H1 (cell line): ENCODE measurements at places on chromosomes 12 and 14.
A peak's percentile ranks its signal among the peaks of the same experiment; 100 is the strongest.

- no peak for DNase-seq
Measured at GRCh38 chr14:41806366-41806975, 199.8 kb downstream of the LRFN5 start.

DNA sequence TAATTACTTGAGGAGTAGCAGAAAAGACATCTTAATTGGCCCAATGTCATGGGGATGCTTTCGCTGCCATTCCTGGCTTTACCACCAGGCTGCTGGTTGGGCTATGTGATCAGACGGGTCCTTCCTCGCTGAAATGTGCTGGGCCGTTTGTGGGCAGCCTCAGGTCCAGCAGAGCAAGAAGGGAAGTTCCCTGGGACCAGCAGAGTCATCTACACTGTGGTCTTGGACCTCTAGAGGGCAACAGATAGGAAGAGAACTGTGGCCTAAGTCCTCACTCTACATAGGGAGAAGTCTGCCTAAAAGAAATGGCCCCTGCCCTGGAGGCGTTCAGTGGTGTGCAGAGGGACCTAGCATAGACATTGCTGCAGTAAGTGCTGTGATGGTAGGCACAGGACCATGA is 10.9 kb downstream of the EVL start:
- peak; percentile 17 for DNase-seq

- DNase-seq: no peak
Measured at GRCh38 chr12:2836574-2836973, 1.7 kb upstream of the NRIP2 start.

DNA sequence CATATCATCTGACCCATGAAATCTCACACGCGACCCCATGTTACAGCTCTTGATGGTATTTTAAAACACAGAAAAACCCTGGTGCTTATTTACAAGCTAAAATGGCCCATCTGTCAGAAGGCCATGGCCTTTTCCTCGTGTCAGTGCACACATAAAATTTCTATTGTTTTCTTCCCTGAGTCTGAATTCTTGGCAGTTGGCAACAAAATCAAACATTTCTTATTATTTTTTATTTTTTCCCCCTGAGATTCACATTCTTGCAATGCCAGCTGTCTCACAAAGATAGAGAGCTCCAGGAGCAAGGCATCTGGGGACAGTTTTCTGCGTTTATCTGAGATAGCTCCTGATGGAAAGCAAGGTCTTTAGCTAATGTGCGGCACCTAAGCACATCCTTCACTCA is 818.1 kb upstream of the TMEM132C start:
- no peak for DNase-seq

GRCh38 chr12:58143498-58143995 is 202.2 kb downstream of the ATP23 start:
- no peak for DNase-seq

DNA sequence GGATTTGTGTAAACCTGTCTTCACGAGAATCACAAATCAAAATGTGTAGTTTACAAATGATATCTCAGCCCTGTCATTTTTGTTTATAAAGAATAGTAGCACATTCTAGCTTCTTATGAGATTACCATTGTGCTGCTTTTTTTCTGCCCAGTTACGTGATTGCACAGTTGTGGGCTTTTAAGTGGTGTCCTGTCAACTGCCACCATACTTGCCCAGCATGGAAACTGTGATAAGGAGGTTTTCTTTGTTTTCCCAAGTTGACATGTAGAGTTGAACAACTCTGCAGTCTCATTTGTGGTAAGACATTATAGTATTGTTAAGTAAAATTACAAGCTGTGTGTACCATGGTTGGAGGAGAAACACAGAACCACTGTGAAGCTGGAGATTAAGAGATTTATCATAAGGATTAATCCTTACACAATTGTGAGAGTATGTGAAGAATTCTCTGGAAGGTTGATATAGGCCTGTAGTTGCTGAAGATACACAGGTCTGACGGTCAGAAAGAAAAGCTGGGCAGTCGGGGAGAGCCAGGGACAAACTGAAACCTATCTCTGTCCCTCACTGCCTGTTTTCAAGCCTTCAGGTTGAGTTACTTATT is 12.2 kb downstream of the CHURC1 start:
- no peak for DNase-seq

- no peak for DNase-seq
Measured at GRCh38 chr12:18797604-18798003, 59.7 kb downstream of the CAPZA3 start.

DNA sequence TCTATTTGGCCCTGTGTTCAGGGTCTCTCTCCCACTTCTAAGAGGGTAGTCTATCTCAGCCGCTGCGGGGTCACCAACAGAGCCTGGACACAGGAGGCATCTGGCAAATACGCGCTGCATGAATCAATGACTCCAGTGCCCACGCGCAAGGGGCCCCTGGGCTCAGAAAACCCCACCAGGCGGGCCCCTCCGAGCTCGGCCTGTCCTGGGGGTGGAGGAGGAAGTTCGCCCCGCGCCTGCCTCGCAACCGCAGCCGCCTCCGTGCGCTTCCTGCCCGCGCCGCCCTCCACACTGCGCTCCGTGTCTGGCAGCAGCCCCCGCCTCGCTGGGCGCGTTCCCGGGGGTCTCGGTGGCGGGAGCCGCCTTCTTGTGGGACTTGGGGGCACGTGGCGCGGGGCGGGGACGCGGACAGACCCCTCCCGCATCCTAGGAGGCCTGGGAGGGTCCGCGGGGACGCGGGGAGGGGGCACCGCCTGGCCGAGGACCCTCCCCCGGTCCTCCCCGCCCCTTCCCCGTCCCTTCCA is 811 bp upstream of the FBRSL1 start:
- no peak for DNase-seq

GRCh38 chr12:108035372-108035771 is 93.7 kb upstream of the WSCD2 start:
- no peak for DNase-seq

- DNase-seq: no peak
Measured at GRCh38 chr12:11684393-11684792, 34.9 kb downstream of the ETV6 start.

DNA sequence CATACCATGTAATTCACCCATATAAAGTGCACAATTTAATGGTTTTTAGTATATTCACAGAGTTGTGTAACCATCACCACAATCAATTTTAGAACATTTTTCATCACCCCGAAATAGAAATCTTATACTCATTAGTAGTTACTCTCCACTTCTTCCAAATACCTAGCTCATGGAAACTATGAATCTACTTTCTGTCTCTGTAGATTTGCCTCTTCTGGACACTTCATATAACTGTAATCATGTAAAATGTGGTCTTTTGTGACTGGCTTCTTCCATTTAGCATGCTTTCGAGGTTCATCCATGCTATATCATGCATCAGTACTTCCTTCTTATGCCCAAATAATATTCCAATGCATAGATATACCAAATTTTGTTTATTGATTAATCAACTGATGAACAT is 10.8 kb downstream of the DNAI7 start:
- no peak for DNase-seq

- DNase-seq: no peak
Measured at GRCh38 chr14:65287264-65288131, 125.0 kb upstream of the FUT8 start.

DNA sequence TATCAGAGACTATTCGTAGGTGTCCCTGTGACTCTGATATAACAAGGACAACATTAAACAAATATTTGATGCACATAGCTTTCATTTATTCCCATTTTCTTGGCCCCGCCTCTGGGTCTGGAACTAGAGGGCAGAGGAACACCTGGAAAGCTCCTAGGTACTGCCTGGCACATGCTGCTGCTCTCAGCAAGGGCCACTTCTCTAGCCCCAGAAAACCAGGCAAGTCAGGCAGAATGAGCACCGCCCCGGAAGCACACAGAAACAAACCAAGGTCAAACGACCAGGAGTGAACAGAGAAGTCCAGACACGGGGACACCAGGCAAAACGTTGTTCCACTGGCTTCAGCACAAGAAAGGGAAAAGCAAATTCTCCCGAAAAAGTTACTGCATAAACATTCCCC is 76.1 kb downstream of the TTC7B start:
- no peak for DNase-seq

DNA sequence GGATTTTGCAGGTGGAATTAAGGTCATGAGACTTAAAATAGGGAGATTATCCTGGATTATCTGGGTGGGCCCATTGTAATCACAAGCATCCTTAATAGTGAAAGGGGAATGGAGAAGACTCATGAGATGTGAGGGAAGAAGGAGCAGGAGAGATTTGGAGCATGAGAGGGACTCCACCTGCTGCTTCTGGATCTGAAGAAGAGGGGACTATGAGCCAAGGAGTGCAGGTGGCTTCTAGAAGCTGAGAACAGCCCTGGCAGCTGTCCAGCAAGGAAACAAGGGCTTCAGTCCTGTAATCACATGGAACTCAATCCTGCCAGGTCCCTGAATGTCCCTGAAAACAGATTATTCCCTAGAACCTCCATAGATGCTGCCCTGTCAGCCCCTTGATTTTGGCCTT is 67.8 kb downstream of the PELI2 start:
- no peak for DNase-seq

GRCh38 chr14:92392711-92393110 is 69.7 kb downstream of the SLC24A4 start:
- no peak for DNase-seq

GRCh38 chr14:56703947-56704346 is 106.3 kb downstream of the OTX2 start:
- DNase-seq: no peak

DNA sequence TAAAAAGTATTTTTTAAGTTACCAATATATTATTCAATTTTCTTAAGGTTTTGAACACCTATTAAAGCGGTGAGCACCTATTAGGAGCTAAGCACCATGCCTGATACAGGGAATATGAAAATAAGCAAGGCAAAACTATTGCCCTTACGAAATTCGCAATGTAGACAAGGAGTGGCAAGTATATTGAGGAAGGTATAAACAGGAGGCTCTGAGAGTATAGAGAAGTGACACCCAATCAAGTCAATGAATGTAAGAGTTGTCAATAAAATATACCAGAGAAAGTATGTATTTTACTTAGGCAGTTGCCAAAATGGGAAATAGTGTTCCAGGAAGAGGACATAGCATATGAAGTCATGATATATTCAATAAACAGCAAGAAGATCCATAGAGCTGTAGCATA is 57.2 kb downstream of the LRP6 start:
- DNase-seq: no peak

GRCh38 chr14:100589071-100589759 is 2.0 kb upstream of the BEGAIN start:
- no peak for DNase-seq

GRCh38 chr12:54549774-54550451 is 512 bp downstream of the PDE1B start:
- DNase-seq: no peak

- DNase-seq: no peak
Measured at GRCh38 chr14:80117876-80118275, 93.4 kb downstream of the DIO2 start.

GRCh38 chr12:105433804-105434203 is 103.3 kb downstream of the C12orf75 start:
- no peak for DNase-seq

DNA sequence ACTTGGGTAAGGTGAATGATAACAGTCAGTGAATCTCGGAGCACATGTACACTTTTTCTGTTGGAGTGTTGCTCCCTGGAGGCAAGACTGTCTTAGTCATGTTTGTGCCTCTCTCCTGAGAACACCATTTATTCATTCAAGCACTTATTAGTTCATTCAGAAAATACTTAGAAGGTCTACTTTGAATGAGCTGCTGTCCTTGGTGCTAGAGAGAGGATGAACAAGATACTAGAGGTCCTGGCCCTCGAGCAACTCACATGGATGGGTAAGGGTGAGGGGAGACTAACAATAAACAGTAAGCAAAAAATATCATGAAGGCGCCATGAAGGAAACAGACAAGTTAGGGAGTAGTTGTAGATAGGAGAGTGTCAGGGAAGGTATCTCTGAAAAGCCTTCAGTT is 17.1 kb upstream of the SAMD4A start:
- no peak for DNase-seq

- peak; percentile 23 for DNase-seq
Measured at GRCh38 chr12:5171701-5172100, 128.0 kb downstream of the KCNA5 start.

- DNase-seq: no peak
Measured at GRCh38 chr12:48954061-48954460, 3.2 kb downstream of the ARF3 start.

- DNase-seq: no peak
Measured at GRCh38 chr12:3572560-3572959, 81.6 kb downstream of the PRMT8 start.

DNA sequence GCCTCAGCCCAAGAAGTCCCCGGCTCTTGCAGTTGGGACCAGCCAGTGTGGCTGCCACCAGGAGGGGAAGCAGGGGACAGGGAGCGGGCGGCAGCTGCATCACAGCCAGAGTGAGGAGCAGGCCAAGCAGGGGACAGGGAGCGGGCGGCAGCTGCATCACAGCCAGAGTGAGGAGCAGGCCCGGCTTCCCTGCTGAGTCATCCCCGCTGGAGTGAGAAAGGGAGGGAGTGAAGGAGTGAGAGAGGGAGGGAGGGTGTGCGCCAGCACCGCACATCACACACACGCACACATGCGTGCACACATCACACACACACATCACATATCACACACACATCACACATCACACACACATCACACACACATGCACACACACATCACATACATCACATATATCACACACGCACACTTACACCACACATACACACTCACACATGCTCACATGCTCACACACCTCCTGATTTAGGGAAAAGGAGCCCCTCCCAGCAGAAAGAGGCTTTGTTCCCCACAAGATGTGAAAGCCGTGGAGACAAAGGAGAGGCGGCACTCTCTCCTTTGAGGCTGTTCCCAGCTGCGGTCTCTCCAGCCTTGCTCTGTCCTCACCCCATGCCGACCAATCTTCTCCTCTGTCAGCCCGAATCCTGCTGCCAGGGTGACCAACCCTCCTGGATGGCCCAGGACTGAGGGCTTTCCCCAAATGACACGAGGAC is 16.7 kb upstream of the ZDHHC22 start:
- DNase-seq: peak; percentile 63

- no peak for DNase-seq
Measured at GRCh38 chr12:79085106-79085682, 220.6 kb downstream of the SYT1 start.

- DNase-seq: no peak
Measured at GRCh38 chr12:108312073-108312659, 26.9 kb downstream of the CMKLR1 start.

DNA sequence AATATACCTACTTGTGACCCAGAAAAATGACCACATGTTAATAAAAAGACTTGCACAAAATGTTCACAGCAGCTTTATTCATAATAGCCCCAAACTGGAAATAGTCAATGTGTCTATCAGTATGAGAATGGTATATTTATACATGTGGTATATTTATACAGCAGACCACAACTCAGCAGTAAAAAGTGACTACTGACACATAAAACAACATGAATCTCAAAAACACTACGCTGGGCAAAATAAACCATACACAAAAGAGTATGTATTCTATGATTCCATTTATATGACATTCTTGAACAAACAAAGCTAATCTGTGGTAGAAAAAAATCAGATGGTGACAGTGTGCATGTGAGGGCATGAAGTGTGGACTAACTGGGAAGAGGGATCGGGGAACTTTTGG is 35.1 kb downstream of the ARF6 start:
- no peak for DNase-seq

DNA sequence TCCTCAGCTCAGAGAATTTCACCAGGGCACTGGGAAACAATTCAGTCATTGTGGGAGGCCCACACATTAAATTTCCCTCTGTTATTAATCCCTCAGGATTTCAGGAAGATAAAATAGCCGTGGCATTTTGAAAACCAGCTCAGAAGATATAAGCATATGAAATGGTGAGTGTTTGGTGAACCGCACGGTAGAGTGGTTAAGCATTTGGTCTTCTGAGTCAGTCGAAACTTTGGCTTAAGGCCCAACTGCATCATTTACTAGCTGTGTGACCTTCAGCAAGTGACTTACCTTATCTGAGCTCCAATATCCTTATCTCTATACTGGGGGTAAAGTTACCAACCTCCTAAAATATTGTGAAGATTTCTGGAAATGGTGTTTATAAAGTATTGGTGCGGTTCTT is 5.2 kb upstream of the VRK1 start:
- DNase-seq: no peak
